Jurkat, Clone E6-1 (cell line): ENCODE measurements at places on chromosomes 2 and 18.
A peak's percentile ranks its signal among the peaks of the same experiment; 100 is the strongest.

GRCh38 chr18:32324181-32324580, 134.3 kb downstream of the MEP1B start:
- no peak for DNase-seq

DNA sequence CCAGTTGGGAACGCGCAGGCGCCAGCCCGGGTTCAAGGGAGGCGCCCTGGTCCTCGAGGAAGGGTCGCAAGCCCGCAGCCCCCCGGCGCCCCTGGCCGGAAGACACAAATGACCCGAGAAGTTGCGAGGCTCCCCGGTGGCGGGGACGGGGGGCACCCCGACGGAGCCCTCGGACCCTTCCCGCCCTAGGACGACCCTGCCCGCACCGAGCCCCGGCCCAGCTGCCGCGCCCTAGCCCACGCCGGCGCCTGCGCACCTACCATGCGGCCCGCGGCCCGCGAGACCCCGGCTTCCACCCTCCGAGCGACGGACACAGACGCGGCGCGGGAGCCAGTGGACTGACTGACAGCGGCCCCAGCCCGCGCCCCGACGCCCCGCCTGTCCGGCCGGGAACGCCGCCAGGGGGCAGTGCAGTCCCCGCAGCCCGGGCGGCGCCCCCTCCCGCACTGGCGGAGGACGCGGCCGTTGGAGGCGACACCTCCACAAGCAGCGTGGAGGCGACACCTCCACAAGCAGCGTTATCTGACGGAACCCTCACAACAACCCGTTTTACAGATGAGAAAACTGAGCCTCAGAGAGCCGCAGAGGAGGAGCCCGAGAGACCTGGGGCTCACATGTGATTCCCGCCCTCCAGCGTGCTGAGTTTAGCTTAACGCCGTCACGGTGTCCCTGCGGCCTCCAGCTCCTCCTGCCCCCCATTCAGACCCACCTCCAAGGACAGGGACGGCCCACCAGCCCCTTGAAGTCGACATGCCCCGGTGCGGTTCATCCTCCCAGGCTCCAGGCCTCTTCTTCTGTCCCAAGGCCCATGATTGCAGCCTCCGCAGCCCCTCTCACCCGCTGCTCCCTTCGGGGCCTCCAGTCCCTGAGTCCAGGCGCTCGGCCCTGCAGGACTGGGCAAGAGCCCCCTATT, at the start of gene NMUR1:
Gene NMUR1, minus strand, starts transcription at position 347 of the 913 bp plus-strand sequence. Its CDS starts 84 bp downstream, at position 263.
- DNase-seq = no peak

DNA sequence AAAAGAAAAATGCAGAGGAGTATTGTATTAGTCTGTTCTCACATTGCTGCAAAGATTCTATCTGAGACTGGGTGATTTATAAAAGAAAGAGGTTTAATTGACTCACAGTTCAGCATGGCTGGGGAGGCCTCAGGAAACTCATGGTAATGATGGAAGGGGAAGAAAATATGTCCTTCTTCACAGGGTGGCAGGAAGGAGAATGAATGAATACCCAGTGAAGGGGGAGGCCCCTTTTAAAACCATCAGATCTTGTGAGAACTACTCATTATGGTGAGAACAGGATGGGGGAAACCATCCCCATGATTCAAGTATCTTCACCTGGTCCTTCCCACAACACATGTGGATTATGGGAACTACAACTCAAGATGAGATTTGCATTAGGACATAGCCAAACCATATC, 9.1 kb upstream of the PLCL1 start:
- DNase-seq = no peak

DNA sequence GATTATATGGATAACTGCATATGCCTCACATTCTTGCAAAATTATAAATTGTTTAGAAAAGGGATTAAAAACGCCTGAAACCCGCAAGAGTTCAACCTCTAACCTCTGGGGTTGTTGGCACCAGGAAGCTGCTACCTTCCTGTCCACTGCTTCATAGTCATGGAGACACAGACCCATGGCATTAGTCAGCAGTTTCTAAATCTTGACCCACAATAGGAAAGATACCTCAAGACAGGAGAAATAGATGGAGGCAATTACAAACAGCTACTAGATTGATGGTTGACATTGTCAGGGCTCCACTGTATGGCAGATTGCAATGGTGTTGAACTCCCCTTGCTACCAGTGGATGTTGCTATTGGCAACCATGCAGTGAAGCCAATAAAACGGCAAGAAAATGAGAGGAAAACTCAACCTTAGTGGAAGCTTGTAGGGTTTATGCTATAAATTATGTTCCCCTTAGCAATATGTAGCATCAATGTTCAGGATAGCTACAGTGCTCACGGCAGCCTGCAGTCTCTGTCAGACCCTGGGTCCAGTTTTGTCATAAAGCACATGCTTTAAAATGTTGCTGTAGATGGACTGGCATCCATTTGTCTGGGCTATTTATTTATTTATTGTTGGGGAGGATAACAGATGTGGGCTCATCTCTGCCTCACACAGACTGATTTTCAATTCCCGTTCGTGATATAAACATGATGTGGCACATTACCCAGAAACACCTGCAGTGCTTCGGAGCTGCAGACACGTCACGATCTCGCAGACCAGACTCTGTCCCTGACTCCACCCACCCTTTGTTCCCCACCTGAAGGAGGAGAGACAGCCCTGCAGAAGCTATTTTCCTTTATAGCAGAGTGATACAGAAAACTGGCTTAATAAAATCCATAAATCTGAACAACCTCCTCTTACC, 233.4 kb downstream of the AGPS start:
- no peak for DNase-seq

- DNase-seq = no peak
Measured at GRCh38 chr2:234947556-234947955, 4.3 kb upstream of the SH3BP4 start.

DNA sequence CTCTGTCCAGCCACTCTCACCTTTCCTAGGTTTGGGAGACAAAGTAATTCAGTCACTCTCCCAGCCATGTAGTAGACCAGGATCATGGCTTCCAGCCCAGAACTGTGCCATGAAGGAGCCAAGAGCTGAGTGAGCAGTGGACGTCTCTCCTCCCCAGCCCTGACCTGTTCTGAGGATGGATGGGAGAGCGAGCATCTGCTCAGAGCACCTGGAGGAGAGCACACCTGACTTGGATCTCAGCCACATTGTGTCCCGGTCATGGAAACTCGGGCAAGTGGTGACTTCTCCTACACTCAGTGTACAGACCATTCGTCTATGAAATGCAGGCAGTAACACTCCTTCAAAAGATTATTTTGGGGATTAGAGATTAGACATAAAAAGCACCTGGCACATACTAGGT, 299.7 kb downstream of the TNS1 start:
- DNase-seq = no peak

DNA sequence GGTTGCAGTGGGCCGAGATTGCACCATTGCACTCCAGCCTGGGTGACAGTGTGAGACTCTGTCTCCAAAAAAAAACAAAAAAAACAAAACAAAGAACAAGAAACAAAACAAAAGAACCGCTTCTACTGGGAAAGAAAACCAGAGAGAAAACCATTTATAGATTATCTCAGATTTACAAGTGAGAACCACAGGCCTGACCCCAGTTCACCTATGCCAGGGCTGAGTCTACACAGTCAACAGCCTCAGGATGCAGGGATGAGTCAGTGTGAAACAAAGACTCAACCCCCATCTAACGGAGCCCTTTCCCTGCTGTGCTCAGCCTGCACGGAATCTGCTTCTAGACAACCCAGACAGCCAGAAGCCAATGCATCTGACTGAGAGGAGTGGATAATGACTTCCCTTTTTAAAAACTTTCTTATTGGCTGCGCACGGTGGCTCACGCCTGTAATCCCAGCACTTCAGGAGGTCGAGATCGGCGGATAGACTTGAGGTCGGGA, 25.5 kb upstream of the YWHAQ start:
- no peak for DNase-seq

GRCh38 chr2:191999101-191999841, 152.4 kb upstream of the CAVIN2 start:
- DNase-seq = no peak

- no peak for DNase-seq
Measured at GRCh38 chr2:163735685-163736432, at the start of gene FIGN. Gene FIGN, minus strand, starts transcription at chr2:163736008. Its CDS starts 1,081 bp downstream, at chr2:163734927.

DNA sequence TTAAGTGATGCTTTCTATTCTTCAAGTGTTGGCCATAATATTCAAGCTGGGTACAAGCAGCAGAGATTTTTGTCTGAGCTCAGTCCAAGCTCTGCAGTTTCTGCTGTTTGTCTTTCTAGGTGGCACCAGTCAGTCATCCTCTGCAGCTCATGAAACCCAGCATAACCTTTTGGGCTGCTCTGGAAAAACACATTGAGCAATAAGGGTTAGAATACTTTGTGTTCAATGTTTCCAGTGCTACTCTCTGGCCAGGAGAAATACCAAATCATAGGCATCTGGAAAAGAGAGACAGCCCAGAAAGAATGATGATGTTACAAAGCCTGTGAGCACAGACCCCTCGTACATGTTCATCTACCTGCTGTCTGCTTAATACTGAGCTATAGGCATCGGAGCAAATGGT, 19.5 kb upstream of the WIPF1 start:
- DNase-seq = no peak

DNA sequence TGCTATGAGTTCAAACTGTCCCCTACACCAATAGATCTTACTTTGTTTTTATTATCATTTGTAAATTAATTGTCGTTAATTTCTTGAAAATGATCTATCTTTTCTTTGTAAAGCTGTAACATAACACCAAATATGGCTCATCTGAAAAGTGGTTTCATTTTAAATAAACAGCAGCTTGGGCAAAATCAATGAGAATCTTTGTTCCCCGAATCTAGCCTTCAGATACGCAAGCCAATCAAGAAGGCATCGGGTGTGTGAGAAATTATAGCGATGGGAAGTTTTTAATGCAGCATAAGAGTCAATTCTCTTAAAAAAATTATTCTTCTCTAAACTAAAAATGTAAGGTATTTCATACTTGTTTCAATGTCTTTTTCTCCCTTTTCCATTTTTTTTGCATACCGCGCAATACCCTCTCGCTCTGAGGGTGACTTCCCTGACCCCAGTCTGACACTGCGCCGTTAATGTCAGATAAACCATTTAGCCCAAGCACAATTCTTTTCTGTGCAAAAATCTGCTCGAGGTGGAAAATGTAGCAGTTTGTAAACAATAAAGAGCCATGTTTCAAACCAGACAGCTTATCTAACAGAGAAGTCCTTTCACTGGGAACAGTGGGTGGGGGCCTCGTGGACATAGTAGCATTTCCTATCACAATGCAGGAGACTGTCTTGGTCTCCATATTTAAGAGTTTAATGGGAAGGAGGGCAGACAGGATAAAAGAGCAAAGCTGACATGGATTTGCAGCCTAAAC, 129.4 kb downstream of the TCF4 start:
- DNase-seq = no peak

GRCh38 chr18:63646936-63647335, 2.9 kb upstream of the SERPINB4 start:
- DNase-seq = no peak

DNA sequence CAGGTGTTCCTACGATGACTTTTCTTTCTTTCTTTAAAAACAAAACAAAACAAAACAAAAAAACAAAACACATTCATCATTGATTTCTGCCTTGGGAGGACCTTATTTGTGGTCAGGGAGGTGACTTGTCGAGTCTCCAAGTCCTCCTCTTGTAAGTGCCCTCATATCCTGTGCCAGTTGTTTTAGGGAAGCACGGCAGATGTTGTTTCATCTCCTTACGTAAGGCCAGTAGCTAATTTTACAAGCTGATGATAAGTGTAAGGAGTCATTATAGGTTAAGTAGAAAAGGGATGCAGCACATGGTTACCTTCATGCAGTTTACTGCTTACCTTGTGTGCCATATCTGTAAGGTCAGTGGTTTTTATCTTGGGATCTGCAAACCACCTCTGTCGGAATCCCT, 52.2 kb downstream of the MRPS9 start:
- DNase-seq = no peak

DNA sequence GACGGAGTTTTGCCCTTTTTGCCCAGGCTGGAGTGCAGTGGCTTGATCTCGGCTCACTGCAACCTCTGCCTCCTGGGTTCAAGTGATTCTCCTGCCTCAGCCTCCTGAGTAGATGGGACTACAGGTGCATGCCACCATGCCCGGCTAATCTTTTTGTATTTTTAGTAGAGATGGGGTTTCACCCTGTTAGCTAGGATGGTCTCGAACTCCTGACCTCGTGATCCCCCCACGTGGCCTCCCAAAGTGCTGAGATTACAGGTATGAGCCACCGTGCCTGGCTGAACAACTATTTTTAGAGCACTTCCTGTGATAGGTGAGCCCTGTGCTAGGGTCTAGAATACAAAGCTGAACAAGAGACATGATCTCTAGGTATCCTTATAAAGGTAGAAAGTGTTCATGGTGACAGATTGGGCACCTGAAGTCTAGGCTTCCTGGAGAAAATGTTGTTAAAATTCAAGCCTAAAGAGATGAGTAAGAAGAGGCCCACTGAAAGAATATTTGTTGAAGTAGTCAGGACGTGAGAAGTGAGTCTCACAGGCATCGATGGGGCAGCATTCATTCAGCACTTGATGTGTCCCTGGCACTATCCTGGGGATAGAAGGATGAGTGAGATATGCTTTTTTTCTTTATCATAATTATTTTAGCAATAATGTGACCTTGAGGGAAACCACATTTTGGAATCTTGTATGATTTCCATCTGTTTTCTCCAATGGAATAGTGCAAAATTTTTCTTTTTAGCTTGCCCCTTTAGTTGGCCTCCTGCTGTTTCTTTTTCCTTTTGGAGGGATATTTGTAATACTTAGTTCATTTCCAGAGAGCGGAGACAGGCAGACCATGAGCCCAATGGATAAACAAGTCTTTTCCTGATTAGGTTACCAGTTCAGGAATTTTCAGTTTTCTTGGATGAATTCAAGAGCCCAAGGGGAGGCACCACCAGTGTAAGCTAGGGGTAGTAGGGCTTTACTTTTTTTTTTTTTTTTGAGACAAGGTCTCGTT, 5.1 kb downstream of the ZNF236 start:
- no peak for DNase-seq

GRCh38 chr2:101107241-101107640, 43.9 kb downstream of the TBC1D8 start:
- no peak for DNase-seq

- no peak for DNase-seq
Measured at GRCh38 chr2:64649626-64650025, 4.1 kb downstream of the SERTAD2 start.

DNA sequence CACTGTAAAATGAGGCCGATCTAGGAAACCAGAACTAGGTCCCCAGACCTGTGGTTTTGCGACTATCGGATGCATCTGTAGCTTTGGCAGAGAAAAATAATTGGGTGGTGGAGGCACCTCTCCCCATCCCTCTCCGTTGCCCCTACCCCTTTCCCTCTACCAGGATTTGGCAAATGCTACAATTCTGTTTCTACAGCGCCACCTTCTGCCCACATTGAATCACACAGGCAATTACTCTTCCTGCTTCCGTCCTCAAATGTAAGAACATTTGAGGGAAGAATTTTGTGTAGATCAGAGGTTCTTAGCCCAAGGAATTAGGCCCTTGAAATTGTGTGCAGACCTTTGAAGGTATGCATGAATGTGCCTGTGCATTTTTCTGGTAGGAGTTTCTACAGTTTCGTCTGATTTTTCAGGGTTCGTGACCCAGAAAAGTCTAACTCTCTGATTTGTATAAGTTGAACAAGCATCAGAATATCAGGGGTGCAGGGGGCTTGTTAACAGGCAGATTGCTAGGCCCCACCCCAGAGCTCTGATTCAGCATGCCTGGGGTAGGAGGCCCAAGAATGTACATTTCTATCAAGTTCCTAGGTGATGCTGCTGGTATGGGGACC, 11.2 kb downstream of the ATP6V1B1 start:
- DNase-seq = peak; percentile 70
